Mucosa of gallbladder (tissue), 1 donor: ENCODE measurements at places on chromosomes 7 and 10. TPM values are rescaled to one million over a fixed set of nuclear protein-coding genes. Genes with fewer than 3 reads are reported as not detected.

GRCh38 chr10:50310560-50311174 lies 59.4 kb upstream of the ASAH2 start:
- no peak for DNase-seq

Gene FAM237B
- not detected for total RNA-seq

Gene PRSS1
- total RNA-seq: 30.7 TPM

Gene LRMDA
- 17.1 TPM for total RNA-seq

- DNase-seq: no peak
These were observed 481.8 kb downstream of the SEMA3D start for GRCh38 chr7:84705079-84705478.

GRCh38 chr10:5557799-5558771 lies 33.3 kb downstream of the CALML3 start:
- DNase-seq: no peak

Gene FAM221A
- total RNA-seq: 14.3 TPM

Gene SLC39A12
- not detected for total RNA-seq

Gene LRRN3
- total RNA-seq: 0.81 TPM

DNA sequence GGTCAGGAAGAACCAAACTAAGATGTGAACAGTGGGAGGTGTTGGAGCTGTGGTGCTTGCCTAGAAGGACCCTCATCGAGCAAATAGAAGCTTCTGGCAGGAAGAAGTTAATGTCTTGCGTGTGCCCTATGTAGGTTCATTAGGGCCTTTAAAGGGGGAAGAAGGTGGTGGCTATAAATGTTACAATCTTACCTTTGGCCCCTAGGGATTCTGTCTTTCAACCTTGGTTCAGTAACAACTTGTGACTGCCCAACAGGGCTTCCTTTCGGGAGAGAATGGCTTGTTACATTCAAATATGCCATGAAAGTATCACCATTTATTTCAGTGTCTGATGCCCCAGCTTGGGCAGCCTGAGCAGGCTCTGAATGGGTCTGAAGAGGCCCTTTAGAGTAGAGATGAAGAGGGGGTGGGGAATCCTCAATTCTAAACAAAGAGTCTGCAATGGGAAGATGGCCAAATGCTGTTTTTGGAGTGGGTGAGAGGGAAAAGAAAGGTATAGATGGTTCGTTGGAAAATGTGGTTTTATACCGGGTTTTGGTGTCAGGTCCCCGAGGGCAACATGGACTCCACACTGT lies 108.0 kb downstream of the TCF7L2 start:
- no peak for DNase-seq

Gene LDB3
- 4.9 TPM for total RNA-seq

- no peak for DNase-seq
These were observed 3.7 kb upstream of the SLC16A9 start for GRCh38 chr10:59713196-59713821.

Gene ADD3
- 201 TPM for total RNA-seq

GRCh38 chr10:8172604-8173003 lies 118.1 kb downstream of the GATA3 start:
- no peak for DNase-seq

GRCh38 chr10:69048103-69048502 lies 39.8 kb upstream of the SRGN start:
- DNase-seq: peak; percentile 53

- DNase-seq: no peak
These were observed 102.8 kb upstream of the ARID5B start for GRCh38 chr10:61798713-61799112.

Gene UCN3
- 0.58 TPM for total RNA-seq

Gene MYL10
- total RNA-seq: not detected

DNA sequence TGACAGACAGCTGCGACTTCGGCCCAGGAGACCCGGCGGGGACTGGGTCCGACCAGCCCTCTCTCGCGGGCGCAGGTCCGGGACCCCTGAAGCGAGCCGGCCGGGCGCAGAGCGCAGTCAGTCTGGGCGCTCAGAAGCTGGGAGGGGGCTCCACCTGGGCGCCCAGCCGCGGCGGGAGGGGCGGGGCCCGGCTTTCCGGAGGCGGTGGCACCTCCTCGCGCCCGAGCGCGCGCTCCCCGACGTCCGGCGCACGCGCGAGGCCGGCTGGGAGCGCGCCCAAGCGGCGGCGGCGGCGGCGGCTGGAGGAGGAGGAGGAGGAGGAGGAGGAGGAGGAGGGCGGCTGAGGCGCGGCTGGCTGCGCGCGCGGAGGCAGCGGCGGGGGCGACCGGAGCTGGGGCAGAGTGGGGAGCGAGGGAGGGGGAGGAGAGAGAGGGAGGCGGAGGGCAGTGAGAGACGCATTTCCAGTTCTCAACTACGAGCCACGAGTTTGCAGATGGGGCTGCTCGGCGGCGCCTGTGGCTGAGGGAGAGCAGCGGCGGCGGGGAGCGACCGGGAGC lies at the start of gene PALS2:
Gene PALS2, plus strand, starts transcription at position 456 of the 557 bp plus-strand sequence. CDS start 50,216 bp downstream, outside the sequence.
- DNase-seq: peak; percentile 77

Gene CHCHD3
- 42.2 TPM for total RNA-seq

- DNase-seq: no peak
These were observed 29.1 kb downstream of the CELF2 start for GRCh38 chr10:11046776-11047160.

GRCh38 chr10:90199093-90199492 lies 497.7 kb downstream of the KIF20B start:
- DNase-seq: no peak

- DNase-seq: no peak
These were observed 142.6 kb upstream of the RNF32 start for GRCh38 chr7:156497776-156498509.

GRCh38 chr10:29269486-29269885 lies 19.4 kb upstream of the LYZL1 start:
- DNase-seq: no peak

DNA sequence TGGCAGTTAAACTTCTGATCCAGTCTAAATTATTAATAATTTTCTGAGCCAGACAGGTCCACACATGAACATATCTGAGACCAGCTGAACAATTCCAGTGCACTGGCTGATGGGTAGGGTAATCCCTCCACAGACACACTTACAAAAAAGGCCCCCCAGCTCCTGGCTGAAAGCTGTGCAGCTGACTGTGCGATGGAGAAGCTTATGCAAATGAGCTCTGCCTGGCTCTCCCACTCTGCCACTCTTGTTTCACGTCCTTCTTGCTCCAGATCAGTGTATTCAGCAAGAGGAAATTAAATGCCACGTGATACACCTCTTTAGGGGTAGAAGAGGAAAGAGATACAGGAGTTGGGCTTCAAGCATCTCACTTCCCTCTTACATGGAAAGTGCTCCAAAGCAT lies 76.4 kb upstream of the FEZF1 start:
- DNase-seq: no peak

Gene FAM149B1
- total RNA-seq: 27.9 TPM

- DNase-seq: no peak
These were observed 383.6 kb upstream of the TPK1 start for GRCh38 chr7:145219461-145219860.

DNA sequence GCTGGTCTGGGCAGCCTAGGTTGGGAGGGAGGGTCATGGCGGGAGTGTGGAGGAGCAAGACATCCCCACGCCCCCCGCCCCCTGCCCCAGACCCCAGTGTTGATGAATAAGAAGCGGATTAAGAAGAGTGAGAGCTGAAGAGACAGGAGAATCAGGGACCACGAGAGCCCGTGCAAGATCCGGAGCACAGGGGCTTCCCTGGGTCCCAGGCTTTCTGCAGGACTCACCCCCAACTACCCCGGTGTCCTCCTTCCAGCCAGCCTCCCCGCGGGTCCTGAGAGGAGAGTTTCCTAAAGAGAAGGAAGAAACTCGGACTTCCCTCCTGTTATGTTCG lies 20.1 kb downstream of the GHRHR start:
- DNase-seq: no peak

- DNase-seq: peak; percentile 58
These were observed at the start of gene CALHM2 for GRCh38 chr10:103451831-103452505. TSS of gene CALHM2 (minus strand) at chr10:103452370. CDS start at chr10:103449941, 2,429 bp downstream.

Gene CCL24
- total RNA-seq: 0.92 TPM

DNA sequence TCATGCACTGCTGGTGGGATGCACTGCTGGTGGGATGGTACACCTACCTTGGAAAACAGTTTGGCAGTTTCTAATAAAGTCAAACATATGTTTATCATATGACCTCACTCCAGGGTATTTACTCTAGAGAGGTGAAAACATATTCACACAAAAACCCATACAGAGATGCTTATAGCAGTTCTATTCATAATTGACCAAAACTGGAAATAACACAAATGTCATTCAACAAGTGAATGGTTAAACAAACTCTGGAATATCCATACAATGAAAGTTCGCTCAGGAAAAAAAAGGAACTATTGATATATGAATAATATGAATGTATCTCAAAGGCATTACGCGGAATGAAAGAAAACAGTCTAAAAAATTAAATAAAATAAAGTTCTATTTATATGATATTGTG lies 19.5 kb downstream of the CCDC71L start:
- DNase-seq: no peak

DNA sequence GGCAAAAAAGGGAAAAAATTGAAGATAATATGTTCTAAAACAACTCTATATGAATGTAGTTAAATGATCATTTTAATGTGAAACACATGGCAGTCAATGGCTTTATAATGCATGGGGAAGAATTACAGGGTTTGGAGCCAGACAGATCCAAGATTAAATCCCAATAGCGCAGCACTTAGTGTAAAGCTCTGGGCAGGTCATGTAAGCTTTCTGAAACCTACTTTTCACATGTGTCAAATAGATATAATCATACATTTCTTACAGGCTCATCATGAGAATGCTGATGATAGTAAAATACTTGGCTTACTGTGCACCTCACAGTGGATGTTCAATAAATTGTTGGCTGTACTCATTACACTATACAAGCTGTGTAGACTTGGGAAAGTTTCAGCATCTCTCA lies 48.0 kb upstream of the ZNF365 start:
- DNase-seq: no peak

DNA sequence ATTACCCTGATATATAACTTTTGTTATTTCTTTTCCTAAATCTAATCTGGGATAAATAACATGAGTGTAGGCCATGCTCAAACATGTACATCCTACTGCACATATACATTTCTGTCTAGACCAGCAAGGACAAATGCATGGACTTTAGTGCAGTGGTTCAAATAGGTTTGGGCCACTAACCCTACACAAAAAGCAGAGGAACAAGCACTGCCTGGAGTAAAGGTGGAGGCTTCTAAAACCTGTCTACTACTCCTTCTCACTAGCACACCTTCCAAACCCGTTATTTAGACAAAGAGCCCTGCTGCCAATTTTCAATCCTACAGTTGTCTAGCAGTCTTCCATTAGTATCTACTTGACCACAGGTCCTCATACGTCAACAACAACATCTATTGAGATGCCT lies 34.8 kb downstream of the SGCE start:
- DNase-seq: no peak

GRCh38 chr7:157539521-157539920 lies 202.7 kb downstream of the DNAJB6 start:
- no peak for DNase-seq

Gene HABP2
- 296 TPM for total RNA-seq

DNA sequence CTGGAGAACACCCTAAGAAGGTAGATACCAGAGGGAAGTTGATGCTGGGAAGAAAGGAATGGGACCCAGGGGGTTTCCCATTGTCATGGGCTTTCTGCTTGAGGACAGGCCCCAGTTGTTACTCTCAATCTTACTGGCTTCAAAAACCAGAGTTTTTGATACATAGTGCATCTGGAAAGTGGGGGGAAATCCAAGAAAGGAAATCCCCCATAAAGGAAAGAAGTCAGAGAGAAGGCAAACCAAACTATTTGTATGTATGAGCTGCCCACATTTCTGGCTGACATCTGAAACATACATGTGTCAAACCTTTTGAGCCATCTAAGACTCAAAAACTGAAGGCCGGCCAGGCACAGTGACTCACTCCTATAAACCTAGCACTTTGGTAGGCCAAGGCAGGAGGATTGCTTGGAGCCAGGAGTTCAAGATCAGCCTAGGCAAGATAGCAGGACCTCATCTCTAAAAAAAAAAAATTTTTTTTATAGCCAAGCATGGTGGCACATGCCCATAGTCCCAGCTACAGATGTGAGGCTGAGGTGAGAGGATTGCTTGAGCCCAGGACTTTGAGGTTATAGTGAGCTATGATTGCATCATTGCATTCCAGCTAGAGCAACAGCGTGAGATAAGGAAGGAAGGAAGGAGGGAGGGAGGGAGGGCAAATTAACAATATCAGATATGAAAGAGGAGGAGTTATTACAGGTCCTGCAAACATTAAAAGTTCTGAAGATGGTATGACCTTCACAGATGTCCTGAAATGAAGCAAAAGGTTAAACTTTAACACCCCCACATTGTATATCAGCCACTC lies 6.7 kb upstream of the COA1 start:
- DNase-seq: no peak

- no peak for DNase-seq
These were observed 115.7 kb upstream of the NANOS1 start for GRCh38 chr10:118913825-118914224.

- DNase-seq: peak; percentile 49
These were observed 59.9 kb downstream of the EGFR start for GRCh38 chr7:55078465-55079372.

DNA sequence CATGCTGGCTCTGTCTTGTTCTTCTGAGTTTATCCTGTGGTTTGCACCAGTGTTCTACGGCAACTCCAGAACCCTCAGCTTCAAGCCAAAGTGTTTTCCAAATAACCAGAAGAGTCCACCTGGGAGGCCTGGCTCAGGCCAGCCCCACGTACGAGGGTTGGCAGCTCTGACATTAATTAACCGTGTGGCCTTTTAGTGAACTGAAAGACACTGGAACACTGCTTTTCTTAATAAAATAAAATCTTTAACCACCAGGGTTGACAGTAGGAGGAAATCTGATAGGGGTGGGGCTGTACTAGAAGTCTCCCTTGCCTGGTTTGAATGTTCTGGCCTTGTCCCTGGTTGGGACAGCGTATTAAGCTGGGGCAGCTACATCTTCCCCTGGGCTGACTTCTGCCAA lies 64.9 kb downstream of the SYPL1 start:
- DNase-seq: no peak

Gene CNNM1
- 1.4 TPM for total RNA-seq

DNA sequence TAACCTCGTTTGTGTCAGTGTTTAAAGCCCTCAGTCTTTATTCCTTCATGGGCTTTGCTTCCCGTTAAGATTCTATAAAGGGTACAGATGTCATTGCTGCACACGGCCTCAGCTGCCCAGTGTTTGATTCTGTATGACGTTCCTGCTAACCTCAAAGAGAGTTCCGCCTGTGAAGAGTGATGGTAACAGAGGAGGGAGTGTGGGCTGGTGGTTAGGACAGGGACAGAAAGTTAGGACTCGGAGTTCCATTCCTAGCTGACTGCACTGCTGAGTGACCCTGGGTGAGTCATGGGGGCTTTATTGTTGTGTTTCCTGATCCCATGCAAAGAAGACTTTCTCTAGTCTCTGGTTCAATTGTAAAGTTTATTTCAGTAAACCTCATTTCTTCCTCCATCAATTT lies 227.1 kb downstream of the DYNC1I1 start:
- no peak for DNase-seq

Gene PRSS58
- not detected for total RNA-seq
